ENCODE measurements at places on chromosomes 5 and 9.

DNA sequence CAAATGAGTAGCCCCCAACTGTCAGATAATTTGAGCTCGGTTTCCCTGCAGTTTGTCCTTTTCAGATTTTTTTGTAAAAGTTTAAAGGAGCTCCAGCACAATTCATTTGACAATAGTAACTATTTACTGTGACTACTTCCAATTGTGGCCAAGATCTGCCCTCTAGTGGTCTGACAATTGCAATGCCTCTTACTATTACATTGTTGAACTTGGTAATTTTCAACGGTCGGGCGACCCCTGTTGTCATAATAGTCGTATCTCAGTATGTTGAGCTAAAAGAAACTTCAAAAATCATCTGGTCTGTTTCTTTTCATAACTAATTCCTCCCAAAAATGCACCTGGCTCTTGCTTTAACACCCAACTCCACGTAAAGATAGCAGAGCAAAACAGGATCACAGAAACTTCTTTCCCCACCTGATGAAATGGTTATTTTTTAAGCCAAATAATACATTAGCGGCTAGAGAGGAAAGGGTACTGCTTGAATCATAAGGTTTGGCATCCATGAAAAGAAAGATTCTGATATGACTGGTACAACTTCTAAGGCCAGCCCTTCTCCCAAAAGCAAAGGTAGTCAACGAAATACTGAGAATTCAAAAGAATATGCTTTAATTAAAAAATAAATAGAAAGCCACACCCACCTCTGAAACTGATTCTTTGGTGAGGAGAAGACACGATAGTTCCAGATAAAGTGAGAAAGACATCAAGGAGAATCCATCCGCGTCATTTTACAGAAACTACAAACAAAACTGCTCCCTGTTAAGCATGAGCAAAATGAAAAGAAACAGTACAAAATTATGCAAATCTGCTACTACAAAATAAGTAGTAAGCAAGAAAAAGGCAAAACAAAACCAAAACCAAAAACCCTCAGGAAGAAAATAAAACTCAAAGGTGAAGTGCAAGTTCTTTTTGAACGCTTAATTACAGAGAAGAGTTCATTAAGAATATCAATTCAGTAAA, 76.9 kb upstream of the HTR4 start:
- DNase-seq: peak; percentile 44

DNA sequence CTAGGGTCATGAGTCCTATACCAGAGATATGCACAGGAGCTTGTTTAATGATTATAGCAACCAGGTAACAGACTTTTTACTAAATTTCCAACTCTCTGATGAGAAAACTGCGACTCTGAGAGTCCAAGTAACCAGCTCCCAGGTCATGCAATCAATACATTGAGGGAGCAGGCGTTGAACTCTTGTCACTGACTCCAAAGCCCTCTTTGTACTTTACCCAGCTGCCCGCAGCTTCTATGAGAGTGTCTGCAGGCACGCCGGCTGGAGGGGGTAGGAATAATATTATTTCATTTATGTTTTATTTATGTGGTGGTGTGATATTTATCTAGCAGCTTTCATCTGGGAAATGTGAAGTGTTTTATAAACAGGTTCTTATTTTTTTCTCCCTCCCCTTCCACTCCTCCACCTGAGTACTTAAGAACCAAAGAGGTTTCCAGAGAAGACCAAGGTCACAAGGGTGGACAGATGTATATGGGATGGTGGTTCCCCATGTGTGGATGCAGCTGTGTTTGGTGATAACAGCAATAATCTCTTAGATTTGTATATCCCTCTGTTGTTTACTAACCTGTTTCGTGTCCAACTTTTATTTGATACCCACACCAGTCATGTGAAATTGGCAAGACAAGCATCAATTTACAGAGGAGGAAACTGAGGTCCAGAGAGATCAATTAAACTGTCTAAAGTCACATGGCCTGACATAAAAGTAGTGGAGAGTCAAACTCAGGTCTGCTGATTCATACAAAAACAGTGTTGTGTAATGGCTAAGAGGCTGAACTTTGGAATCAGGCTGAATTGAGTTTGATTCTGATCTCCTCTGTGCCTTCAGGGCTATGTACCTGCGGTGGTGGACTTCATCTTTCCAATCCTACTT, 140.2 kb upstream of the TRIM32 start:
- DNase-seq: no peak

GRCh38 chr5:104843822-104844221, 1281.2 kb upstream of the NUDT12 start:
- DNase-seq: no peak

DNA sequence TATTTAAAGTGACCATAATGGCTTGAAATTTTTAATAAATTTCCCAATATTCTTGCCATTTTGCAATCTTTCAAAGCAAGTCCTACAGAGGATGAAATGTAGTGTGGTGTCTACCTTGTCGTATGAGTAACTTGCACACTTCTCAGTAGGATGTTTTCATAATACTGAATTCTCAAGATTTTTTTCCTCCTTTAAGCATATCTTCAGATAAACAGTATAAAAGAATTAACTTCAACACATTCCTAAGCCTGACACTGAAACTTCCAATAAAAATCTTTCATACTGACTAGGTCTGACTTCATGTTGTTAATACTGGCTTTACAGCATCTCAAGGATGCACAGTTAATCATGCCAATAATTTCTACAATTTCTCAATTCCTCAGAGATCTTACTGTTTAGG, 62.0 kb downstream of the DROSHA start:
- DNase-seq: no peak

DNA sequence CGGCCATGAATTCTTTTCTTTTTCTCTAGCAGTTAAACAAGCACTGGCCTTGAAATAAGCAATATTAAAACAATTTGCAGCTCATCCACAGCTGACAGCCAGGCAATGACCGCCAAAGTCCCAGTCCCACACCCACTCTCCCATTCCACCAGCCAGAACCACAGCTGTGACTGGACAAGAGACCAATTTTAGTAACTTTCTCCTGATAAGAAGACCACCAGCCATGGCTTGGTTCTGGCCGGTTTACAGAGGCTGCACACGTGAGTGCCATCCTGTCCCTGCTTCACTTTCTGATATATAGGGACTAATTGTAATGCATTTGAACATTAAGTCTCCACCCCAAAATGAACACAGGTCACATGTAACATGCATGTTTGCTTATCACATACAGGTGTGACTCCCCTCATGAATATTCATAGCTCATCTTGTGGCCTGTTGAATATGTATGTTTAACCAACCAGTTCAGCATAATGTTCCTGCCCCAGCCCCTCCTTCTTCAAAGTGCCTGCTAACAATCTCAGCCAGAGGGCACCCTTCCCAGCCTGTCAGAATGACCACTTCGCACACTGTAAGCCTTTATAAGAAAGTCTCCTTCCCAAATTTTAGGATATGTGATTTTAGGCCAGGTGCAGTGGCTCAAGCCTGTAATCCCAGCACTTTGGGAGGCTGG, 23.9 kb upstream of the FANCC start:
- no peak for DNase-seq

DNA sequence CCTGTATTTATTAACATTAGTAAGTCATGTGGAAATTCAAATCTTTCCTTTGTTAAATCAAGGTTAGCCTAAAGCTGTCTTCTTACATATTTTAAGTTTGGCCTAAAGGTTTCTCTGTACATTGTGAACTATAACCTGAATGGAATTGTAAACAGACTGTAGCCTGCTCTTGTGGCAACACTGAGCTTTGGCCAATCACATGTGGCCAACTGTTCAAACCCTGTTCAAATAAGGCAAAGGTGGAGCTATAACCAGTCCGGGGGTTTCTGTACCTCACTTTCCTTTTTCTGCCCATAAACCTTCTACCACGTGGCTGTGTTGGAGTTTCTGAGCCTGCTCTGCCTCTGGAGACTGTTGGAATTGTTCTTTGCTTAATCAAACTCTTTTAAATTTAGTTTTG, 3.3 kb upstream of the HAPLN1 start:
- DNase-seq: no peak

DNA sequence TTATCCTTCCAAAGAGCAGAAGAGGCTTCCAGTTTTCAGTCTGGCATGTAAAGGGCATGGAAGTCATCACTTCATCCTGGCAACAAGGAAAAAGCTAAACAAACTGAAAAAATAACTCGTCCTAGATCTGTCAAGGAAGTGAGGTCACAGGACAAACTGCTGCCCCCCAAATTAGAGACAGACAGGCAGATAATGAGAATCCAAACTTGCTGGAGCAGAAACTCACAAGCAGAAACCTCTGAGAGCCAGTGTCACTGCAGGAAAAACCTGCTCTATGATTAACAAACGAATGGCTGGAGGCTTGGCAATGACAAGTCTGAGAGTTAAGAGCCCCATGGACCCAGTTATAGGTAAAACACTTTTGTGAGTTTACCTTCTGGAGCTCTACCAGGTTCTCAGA, 18.9 kb upstream of the MLANA start:
- no peak for DNase-seq

- DNase-seq: no peak
These were observed 121.7 kb downstream of the PIK3R1 start for GRCh38 chr5:68337235-68337634.

GRCh38 chr5:92641031-92641962, 939.7 kb downstream of the NR2F1-AS1 start:
- no peak for DNase-seq

- no peak for DNase-seq
These were observed 18.8 kb upstream of the FAM13B start for GRCh38 chr5:138051441-138052296.

DNA sequence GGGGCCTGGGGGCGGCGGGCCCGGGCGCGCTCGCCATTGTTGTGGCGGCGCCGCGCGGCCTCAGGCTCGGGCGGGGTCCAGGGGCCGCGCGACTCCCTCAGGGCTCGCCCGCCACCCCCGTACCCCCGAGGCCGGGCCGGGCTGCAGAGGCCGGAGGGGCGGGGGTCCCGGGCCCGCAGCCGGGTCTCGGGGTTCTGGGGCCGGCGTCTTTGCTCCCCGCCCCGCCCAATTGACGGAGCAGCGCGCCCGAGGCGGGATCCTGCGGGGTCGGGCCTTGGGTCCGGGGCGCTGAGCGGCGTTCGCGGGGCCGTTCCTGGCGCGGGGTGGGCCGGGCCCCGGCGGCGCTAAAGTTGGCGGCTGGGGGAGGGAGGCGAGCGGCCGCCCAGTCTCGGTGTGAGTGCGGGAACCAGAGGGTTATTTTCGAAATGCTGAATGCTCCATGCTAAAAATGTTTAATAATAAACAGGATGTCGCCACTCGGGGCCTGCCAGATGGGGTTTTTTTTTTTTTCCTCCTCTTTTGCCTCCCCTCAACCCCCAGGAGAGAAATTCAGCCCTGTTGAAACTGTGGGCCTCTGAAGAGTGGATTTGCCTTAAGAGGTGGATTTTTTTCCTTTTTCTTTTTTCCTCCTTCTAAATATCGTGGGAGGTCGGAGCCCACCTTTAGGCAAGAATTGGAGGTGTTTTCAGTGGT, 724 bp downstream of the PRRC2B start:
- DNase-seq: peak; percentile 44

DNA sequence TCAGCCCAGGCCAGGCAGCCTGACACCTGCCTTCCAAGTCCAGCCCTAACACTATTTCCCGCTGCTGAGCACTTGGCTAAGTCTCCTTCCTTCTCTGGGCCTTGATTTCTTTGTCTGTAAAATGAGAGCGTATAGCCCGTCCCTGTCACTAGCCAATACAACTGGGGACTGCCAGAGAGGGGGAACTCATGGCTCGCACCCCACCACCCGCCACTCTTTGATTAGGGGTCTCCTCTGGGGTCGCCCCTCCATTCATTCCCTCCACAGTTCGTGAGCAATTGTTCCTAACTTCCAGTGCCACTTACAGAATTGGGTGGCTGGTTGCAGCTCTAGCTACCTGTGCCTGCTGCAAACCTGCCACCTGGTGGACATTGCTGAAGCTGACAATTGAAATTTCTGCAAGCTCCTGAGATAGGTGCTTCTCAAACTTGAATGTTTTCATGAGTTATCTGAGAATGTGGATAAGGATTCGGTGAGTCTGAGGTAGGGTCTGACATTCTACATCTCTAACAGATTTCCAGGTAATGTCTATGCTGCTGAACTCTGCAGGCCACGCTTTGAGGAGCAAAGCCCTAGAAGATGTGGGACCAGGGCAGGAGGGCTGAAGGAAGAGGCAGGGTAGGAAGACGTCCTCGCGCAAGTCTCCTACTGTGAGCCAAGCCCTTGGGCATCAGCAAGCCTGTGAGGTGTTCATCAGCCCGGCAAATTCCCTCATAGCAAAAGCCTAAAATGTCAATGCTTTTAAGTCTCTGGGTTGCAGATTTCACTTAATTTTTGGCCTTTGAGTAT, 13.3 kb upstream of the RECK start:
- DNase-seq: peak; percentile 66

DNA sequence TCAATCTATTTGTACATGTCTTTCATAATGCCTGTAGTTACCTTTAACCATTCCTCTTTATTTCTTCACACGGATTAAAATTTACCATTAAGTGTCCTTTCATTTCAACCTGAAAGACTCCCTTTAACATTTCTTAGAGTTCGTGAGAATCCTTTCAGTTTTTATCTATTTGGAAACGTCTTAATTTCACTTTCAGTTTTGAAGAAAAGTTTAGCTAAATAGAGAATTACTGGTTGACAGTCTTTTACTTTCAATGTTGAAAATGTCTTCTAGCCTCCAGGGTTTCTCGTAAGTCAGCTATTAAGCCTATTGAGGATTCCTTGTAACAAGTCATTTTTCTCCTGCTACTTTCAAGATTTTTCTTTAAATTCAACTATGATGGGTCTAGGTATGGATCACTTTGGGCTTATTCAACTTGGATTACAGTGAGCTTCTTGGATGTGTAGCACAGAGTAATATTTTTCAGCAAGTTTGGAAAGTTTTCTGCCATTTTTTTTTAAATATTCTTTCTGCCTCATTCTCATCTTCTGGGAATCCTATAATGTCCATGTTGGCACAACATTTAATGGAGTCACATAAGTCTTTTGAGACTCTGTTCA, 48.5 kb downstream of the RFX3 start:
- DNase-seq: no peak

- no peak for DNase-seq
These were observed 586 bp upstream of the FCHO2 start for GRCh38 chr5:72955143-72955767.

DNA sequence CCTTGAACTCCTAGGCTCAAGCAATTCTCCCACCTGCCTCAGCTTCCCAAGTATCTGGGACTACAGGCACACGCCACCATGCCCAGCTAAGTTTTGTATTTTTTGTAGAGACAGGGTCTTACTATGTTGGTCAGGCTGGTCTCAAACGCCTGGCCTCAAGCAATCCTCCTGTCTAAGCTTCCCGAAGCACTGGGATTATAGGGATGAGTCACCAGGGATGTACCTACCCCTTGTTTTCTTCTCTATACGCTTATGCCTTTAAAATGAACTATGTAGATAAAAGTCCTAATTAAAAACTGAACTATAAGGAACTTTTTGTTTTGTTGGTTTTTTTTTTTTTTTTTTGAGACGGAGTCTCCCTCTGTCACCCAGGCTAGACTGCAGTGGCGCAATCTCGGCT, 25.8 kb downstream of the UIMC1 start:
- DNase-seq: no peak

- no peak for DNase-seq
These were observed 7.5 kb downstream of the RASGRF2 start for GRCh38 chr5:80967500-80968181.

All from mesothelial cell of epicardium (in vitro differentiated cells).